Sigmoid colon (tissue), 7 donors: ENCODE measurements at places on chromosomes 1 and 21. TPM values are rescaled to one million over a fixed set of nuclear protein-coding genes. Genes with fewer than 3 reads are reported as not detected.

Gene BLZF1
- total RNA-seq = 49.5 TPM

Gene CTXND2
- total RNA-seq = not detected

Gene WNT2B
- 1.5 TPM for total RNA-seq

Gene MNDA
- 1.9 TPM for total RNA-seq

Gene SPRR2B
- total RNA-seq = not detected

Gene CHODL
- total RNA-seq = 2.6 TPM

DNA sequence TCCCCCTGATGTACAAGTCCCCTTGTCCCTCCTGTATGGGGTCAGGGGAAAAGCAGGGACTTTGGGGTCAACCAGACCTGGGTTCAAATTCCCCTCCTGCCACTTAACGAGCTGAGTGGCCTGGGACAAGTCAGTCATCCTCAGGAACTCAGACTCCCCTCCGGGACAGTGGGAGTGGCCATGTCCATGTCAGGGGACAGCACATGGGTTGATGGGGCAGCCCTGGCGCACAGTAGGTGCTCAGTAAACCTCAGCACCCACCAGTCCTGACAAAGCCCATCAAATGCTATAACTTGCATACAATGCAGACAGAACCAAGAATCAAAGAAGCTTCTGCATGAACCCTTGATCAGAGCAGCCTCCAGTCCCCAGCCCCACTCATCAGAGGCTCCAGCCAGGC, 30.0 kb downstream of the MATN1 start:
- no peaks in the 10 kb centered on the region for H3K4me1 ChIP-seq
- DNase-seq = peak; percentile 59
- H3K27ac ChIP-seq = no peak overlapping the region
- no peak overlapping the region for H3K4me3 ChIP-seq

DNA sequence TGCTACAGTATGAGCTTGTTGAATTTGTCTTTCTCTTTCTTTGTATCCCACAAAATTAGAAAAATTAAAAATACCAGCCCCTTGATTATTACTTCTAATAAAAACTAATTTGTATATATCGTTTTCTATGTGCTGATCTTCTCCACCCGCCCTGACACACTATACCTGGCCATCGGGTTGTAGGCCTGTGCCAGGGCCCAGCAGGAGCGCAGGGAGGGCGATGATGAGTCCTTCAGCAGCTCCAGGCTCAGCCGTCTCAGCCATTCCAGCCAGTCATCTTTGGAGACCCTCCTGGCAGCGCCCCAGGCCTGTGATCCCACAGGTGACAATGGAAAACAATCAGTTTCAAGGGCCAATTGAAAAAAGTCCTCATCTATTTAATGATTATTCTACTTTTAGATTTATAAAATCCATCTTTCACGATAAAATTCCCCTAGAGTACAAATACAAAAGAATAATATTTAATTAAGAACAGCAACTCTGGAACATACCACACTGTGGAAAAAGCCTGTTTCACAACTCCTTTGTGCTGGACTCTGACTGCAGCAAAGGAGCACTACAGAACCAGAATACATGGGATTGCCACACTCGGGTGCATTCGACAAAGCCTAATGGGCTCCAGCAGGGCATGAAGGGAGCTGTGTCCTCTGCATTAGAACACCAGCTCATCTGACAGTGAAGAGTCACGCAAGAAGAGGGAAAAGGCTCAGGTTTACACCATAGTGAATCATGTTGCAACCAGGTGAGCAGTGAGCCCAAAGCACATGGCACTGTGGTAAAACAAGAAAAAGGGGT, 15.4 kb downstream of the ANGPTL7 start:
- H3K36me3 ChIP-seq = peaks cover 99% of the 10 kb centered on the region
- no peaks in the 10 kb centered on the region for H3K4me1 ChIP-seq
- H3K27ac ChIP-seq = no peak overlapping the region
- DNase-seq = no peak
- H3K27me3 ChIP-seq = no peaks in the 10 kb centered on the region
- H3K4me3 ChIP-seq = no peak overlapping the region

GRCh38 chr1:246609632-246610031, 43.4 kb downstream of the CNST start:
- no peak for DNase-seq
- H3K27me3 ChIP-seq = no peaks in the 10 kb centered on the region
- H3K4me1 ChIP-seq = peaks cover 5% of the 10 kb centered on the region
- H3K36me3 ChIP-seq = no peaks in the 10 kb centered on the region

DNA sequence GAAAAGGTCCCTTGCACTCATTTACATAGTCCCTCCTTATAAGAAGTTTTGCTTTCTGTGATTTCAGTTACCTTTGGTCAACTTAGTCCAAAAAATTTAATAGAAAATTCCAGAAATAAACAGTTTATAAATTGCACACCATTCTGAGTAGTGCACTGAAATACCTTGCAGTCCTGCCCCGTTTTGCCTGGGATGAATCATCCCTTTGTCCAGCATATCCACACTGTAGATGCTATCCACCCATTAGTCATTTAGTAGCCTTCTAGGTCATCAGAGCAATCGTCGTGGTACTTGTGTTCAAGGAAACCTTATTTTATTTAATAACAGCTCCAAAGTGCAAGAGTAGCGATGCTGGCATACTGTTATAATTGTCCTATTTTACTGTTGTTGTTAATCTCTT, 38.0 kb downstream of the SPRTN start:
- peaks cover 25% of the 10 kb centered on the region for H3K4me1 ChIP-seq
- no peaks in the 10 kb centered on the region for H3K27me3 ChIP-seq
- no peak overlapping the region for H3K27ac ChIP-seq
- no peak for DNase-seq

- no peaks in the 10 kb centered on the region for H3K36me3 ChIP-seq
- peaks cover 26% of the 10 kb centered on the region for H3K4me1 ChIP-seq
- no peaks in the 10 kb centered on the region for H3K27me3 ChIP-seq
- H3K27ac ChIP-seq = no peak overlapping the region
- DNase-seq = no peak
These were observed 41.6 kb downstream of the NSL1 start for GRCh38 chr1:212749821-212750535.

- H3K36me3 ChIP-seq = peaks cover 28% of the 10 kb centered on the region
- H3K27me3 ChIP-seq = no peaks in the 10 kb centered on the region
- DNase-seq = no peak
- H3K27ac ChIP-seq = no peak overlapping the region
- H3K4me3 ChIP-seq = no peak overlapping the region
These were observed 12.5 kb downstream of the H6PD start for GRCh38 chr1:9246841-9247785.

DNA sequence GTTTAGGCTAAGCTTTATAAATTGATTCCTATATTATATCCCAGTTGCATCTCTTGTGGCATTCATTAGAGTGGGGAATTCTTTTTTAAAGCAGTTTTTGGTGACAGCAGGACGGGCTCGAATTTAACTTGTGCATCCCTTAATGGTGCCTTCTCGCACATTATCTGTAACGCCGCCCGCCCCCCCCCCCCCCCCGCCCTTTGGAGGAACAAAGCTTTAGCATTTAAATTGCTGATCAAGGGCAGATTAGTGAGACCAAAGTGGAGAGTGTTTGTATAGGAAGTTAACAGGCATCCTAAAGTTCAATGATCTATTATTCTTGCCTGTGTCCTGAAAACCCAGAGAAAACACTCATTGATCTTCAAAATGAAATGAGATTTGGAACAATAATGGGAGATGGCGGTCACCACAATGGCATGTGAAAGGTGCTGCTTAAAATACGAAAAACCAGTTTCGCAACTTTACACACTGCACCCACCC, 2.2 kb downstream of the LMO4 start:
- H3K36me3 ChIP-seq = no peaks in the 10 kb centered on the region
- H3K4me1 ChIP-seq = peaks cover 49% of the 10 kb centered on the region
- no peaks in the 10 kb centered on the region for H3K27me3 ChIP-seq
- H3K27ac ChIP-seq = peak overlapping the region; percentile 98
- no peak for DNase-seq

- no peak overlapping the region for H3K4me3 ChIP-seq
- no peak overlapping the region for H3K27ac ChIP-seq
- no peak for DNase-seq
- H3K36me3 ChIP-seq = no peaks in the 10 kb centered on the region
- no peaks in the 10 kb centered on the region for H3K4me1 ChIP-seq
- H3K27me3 ChIP-seq = no peaks in the 10 kb centered on the region
These were observed 61.8 kb downstream of the CLEC20A start for GRCh38 chr1:178434899-178435435.

- H3K27me3 ChIP-seq = no peaks in the 10 kb centered on the region
- H3K4me1 ChIP-seq = no peaks in the 10 kb centered on the region
- no peak overlapping the region for H3K27ac ChIP-seq
- DNase-seq = no peak
These were observed 12.1 kb downstream of the SFPQ start for GRCh38 chr1:35180776-35181374.

DNA sequence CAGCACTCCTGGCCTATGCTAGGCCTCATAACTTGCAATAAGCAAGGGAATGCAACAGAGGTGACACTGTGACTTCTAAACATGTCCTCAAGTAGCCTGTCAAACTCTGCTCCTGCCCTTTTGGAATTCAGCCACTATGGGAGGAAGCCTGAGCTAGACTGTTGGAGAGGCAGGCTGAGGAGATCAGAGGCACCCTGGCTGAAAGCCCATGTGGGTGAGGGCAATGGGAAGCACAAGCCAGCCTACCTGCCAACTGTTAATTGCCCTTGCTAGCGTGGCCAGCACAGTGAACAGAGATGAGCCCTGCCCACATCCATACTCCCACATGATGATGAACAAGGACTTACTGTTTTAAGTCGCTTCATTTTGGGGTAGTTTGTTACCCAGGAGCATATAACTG, 17.7 kb downstream of the GNB1 start:
- no peak overlapping the region for H3K27ac ChIP-seq
- no peak overlapping the region for H3K4me3 ChIP-seq
- H3K27me3 ChIP-seq = no peaks in the 10 kb centered on the region
- no peaks in the 10 kb centered on the region for H3K36me3 ChIP-seq
- DNase-seq = no peak

DNA sequence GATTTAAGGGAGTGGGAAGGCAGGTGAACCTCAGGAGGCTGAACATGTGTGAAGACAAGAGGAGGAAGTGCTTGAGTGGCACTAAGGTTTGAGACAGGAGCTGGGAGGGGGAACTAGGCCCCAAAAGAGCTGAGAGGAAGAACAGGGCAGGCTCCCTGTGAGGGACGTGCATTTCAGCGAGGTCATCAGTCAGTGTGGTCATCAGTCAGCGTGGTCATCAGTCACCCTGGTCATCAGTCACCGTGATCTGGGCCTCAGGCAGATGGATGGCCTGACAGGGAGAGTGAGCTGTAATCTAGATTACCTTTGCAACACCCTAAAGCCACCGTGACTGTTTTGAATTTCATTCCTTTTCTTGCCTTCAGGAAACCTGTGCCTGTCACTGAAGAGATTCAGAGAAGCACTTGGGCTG, 29.1 kb downstream of the VTCN1 start:
- no peak overlapping the region for H3K27ac ChIP-seq
- H3K4me1 ChIP-seq = no peaks in the 10 kb centered on the region
- H3K36me3 ChIP-seq = no peaks in the 10 kb centered on the region
- no peak overlapping the region for H3K4me3 ChIP-seq
- no peak for DNase-seq

- H3K27ac ChIP-seq = no peak overlapping the region
- H3K36me3 ChIP-seq = no peaks in the 10 kb centered on the region
- no peaks in the 10 kb centered on the region for H3K27me3 ChIP-seq
- H3K4me1 ChIP-seq = peaks cover 25% of the 10 kb centered on the region
These were observed 5.0 kb downstream of the COG2 start for GRCh38 chr1:230647321-230647720.

DNA sequence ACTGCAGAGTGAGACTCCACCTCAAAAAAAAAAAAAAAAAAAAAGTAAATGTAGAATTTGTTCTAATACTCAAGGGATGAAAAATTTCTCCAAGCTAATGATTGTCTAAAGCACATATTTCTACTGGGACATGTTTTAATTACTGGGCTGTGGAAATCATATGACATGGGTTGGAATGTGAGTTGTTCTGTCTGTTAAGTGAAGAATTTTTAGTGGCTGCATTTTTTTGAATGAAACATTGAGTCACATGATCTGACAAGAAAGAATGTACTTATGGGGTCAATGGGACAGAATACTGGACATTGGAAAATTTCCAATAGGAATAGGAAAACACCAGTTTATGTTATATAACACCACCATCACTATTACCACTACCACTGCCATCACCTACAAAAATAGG, 123.8 kb upstream of the IVNS1ABP start:
- H3K4me3 ChIP-seq = no peak overlapping the region
- H3K27me3 ChIP-seq = no peaks in the 10 kb centered on the region
- no peaks in the 10 kb centered on the region for H3K36me3 ChIP-seq
- no peak overlapping the region for H3K27ac ChIP-seq

DNA sequence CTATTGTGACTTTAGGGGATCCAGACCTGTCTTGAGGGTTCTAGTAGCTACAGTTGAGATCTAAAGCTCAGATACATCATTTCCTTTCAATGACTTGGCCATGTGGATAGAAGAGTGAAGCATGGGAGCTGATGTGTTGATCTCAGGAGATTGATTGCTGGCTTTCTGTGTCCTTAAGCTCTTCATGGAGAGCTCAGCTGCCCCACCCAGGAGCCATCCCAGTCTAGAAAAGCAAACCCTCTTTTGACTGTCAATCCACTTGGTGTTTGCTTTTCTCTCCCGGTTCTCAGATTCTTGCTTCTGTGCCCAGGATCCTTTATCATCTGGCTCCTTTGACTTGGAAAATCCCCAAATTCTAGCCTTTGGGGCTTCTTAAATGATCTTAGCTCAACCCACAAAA, 87.2 kb downstream of the ATP1A1 start:
- H3K27me3 ChIP-seq = no peaks in the 10 kb centered on the region
- no peak overlapping the region for H3K27ac ChIP-seq
- no peak overlapping the region for H3K4me3 ChIP-seq
- DNase-seq = no peak

GRCh38 chr1:87888446-87888845, 559.8 kb downstream of the LMO4 start:
- H3K4me3 ChIP-seq = no peak overlapping the region
- no peaks in the 10 kb centered on the region for H3K27me3 ChIP-seq
- no peak for DNase-seq
- H3K27ac ChIP-seq = peak overlapping the region; percentile 35
- no peaks in the 10 kb centered on the region for H3K36me3 ChIP-seq

DNA sequence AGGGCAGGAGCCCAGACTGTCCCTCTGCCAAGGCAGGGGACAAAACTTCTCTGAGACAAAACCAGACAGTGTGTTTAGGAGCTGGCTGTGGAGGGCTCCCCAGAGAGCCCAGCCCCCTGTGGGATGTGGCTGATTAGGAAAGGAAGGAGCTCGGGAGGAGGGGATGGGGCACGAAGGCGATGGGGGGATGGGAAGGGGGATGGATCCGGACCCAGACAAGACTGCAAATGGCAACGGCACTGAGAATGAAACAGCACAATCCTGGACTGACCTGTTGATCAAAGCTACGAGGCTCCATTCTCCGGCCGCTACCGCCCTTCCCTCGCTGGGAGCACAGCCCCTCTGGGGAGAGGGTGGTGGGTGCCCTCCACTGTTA, 33.1 kb downstream of the FOXO6 start:
- H3K27me3 ChIP-seq = no peaks in the 10 kb centered on the region
- DNase-seq = no peak
- H3K4me1 ChIP-seq = no peaks in the 10 kb centered on the region
- H3K4me3 ChIP-seq = no peak overlapping the region
